ENCODE measurements at places on chromosomes 2 and 18.

DNA sequence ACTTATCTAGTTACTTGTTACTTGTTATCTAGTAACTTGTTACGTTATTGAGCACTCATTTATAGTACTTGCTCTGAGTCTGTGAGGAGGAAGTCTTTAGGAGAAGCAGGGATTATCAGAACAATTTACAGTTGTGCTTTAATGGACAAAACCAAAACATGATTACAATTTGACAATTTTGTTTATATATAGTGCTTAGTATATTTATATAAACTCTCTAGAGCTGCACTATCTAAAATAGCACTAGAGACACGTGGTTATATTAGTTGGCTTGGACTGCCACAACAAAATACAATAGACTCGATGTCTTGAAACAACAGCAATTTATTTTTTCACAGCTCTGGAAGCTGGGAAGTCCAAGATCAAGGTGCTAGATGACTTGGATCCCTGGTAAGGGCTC, 78.4 kb downstream of the BMPR2 start:
- no peak for DNase-seq

DNA sequence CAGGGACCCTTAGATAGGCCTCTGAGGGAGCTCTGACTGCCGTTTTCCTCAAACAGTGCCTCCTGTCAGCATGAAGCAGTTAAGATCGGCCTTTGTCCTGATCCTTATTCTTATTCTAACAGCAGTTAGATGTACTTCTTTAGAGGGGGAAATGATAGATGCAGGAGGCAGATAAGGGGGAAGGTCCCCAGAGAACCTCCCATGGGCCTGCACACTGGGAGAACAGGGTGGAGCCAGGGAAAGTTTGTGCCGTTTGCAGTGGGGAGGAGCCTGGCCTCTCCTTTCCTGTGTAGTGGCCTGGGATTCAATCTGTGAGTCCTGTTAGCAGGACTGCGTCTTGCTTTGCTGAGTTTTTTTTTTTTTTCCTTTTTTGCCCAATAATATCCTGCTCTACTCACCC, 7.9 kb upstream of the INPP4A start:
- no peak for DNase-seq

DNA sequence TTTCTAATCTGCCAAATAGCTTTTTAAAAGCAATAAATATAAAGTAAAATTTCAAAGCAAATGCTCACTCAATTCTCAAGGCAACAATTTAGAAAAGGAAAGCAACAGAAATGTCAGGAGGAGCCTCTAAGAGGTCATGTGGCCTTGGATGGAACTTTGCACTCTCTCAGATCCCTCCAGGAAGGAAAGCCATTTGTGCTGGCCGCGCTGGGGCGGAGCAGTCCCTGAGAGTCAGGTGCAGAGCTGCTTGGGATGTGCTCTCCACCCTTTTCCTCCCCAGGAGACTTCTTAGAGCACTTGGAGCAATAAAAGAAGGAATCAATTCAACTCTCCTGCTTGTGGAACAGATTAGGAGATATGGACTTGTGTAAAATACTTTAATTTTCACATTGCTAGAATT, 379.8 kb upstream of the LINC00305 start:
- DNase-seq = no peak

DNA sequence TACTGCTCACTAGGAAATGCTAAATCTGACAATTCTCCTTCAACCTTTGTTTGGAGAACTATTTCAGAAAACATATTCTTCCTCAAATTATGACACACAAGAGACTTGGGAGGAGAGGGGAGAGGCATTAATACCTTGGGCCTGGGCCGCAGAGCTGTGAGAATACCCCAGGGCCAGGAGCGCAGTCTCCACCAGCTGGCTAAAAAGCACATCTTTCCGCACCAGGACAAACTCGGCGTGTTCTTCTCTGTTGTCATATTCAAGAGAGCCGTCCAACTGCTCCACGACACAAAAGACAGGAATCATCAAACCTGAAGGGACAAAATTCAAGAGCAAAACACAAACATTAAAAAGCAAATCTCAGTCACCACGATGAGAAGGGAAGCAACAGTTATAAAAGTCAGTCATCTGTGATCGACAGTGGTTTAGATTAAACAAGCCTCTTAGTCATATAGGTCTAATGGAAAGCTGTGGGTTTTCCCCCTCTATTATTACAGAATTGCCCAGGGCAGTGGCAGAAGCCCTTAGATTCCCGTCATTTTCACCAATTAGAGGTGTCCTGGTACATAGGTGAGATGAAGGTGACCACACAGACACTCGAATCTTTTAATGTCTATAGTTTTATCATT, 24.4 kb downstream of the SATB2 start:
- peak; percentile 7 for DNase-seq

GRCh38 chr2:33071591-33071990, 124.8 kb downstream of the LTBP1 start:
- DNase-seq = no peak

GRCh38 chr2:237256887-237257286, 157.1 kb downstream of the COL6A3 start:
- DNase-seq = no peak

DNA sequence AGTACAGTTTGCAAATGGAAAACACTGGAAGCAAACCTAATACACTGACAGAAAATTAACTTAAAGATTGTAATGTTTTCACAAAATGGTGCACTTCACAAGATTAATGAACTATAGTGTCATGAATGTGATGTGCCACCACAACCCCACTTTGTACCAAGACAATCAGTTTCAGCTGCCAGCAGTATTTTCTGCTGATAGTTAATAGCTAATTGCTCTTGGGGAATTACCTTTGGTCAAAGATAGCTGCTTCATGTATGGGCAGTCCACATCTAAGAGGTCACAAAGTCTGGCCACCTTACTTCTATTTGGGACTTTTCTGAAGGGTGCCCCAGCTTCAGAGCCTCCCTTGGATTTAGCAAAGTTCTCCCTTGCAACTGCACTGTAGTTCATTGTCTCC, 254.0 kb downstream of the CALCRL start:
- no peak for DNase-seq

- DNase-seq = no peak
These were observed 77.1 kb downstream of the HS1BP3 start for GRCh38 chr2:20573620-20574422.

DNA sequence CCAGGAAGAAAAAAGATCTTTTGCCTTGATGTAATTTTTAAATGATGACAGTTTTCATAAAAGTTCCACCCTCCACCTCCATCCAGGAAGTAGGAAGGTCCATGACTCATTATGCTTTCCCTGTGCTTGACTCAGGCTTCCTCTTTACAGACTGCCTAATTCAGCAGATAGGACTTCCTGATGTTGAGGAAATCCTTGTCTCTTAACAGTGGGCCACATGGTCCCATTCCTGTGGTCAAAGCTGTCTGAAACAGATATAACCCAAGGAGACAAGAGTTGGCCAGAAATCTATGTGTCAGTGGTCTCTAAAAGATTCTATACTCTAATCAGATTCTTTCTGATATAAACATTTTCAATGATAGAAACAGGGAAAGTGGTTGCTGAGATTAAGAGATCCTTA, 119.1 kb downstream of the BAZ2B start:
- DNase-seq = no peak

DNA sequence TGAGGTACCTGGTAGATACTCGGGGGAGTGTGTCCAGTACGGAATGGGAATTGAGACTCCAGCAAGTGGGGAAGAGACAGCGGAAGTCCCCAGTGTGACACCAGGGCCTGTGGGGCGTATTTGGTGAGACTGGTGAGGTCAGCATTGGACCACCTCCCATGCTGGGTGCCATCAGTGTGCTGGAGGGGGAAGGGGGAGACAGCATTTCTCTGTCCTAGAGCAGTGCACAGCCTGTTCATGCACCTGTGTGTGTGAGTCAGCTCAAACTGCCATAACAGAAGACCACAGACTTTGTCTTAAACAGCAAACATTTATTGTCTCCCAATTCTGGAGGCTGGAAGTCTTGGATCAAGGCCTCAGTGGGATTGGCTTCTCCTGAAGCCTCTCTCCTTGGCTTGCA, 301.8 kb downstream of the GBX2 start:
- no peak for DNase-seq

GRCh38 chr2:236010920-236011685, 157.1 kb downstream of the GBX2 start:
- no peak for DNase-seq

DNA sequence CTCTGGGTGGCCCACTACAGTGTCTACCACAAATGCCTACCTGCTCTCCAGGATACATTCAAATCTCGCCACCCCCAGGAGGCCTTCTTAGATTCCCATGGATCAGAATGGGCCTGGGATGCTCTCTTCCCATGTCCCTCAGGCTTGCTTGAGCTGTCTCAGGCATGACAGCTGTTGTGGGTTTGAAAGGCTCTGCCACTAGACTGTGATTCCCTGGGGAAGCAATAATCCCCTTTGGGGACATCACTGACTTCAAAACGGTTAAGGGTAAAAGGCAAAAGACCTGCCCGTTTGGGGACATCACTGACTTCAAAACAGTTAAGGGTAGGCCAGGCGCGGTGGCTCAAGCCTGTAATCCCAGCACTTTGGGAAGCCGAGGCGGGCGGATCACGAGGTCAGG, 35.8 kb upstream of the ZNF516 start:
- DNase-seq = no peak

DNA sequence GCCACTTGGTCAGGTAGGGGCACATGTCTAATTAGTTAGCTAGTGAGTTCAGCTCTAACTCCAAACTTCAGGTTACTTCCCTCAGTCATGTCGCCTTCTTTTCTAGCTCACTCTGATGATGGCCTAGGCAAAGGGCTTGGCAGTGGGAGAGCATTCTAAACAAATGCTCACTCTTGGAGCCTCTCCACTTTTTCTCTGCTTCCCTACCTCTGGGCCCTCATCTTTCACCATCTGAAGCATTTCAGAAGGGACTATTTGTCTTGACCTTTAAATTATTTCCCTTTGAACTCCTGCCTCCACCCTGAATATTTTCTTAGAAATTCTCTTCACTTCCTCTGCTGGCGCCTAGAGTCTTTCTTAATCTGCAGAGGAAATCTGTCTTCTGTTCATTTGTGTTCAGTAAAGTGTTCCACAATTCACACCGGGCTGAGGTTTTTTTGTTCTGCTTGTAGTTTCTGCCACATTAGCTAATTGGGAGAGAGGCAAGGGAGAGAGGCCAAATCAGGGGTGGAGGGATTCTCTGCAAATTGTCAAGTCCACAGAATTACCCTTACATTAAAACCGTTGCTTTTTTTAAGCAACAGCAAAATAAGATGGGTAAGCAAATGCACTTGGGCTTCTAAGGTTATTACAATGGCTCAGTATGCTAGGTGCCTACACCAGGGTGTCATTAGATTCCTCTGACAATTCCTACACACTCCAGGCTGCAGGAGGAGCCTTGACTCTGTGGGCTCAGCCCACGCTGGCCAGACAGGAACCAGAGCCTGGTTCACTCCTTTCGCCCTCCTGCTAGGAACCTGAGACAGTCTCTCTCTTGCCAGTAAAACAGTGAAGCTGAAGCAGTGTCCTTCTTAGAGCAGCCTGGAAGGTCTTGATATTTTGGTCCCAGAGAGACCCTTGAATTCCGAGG, 5.5 kb downstream of the MSGN1 start:
- no peak for DNase-seq

- no peak for DNase-seq
These were observed 217.4 kb upstream of the GCFC2 start for GRCh38 chr2:75928093-75928492.

GRCh38 chr2:46286715-46287114, 10.5 kb upstream of the EPAS1 start:
- peak; percentile 69 for DNase-seq

DNA sequence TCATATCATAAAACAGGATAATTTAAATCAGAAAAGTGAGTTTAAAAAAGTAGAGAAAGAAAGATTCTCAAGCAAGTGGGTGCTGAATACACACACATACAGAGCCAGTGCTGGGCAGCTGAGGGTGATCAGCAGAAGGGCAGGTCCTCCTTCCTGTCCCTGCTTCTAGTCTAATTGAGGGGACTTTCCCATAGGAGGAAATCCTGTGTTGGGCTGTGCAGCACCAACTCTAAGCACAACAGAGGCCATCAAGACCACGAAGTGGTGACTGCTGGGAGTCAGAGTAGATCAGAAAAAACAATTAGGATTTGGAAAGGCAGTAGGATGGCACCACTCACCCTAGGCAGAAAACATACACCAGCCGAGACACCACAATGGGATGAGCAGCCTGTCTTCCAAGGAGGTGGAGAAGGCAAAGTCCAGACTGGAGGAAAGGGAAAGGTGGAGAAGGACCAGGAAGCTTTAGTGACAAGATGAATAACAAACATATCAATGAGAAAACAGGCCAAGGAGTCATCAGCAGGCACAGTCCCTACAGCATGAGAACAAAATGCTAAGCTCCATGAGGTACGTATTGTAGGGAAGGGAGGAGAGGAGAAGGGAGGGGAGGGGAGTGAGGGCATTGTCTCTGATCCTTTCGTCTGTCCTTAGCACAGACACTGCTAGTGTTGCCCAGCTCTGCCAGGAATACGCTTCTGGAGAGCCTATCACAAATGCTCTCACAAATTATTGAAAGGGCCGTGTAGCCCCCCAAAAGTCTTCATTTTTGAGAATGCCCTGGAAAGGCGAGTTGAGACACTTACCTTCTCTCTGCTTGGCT, 16.7 kb upstream of the MSGN1 start:
- no peak for DNase-seq

DNA sequence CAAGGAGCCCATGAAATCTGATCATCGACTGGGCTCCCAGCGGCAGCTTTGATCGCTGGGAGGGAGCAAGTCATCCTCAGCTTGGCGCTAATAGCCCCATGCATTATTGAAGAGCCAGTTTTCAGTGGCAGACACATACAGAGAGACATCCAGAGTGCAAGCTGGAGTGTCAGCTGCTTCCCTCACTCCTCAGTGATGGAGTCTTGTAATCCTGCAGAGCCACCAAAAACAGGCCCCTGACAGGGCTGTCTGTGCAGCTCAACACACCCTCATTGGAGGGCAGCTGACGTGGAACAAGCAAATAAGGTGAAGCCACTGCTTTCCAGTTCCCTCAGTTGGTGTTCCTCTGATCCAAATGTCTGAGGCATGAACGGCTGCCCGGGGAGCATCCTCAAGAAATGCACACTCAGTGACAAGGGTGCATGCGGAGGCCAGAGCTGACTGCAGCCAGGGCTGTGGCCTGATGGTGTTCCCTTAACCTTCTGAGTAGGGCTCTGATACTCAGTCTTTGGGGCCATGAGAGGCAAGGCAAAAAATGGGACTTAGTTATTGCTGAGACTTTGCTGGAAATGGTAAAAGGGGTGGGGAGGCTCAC, 97.4 kb downstream of the RHOB start:
- DNase-seq = no peak

GRCh38 chr2:76763276-76763675, 758.9 kb downstream of the LRRTM4 start:
- no peak for DNase-seq

GRCh38 chr2:239834143-239834542, 191.0 kb downstream of the NDUFA10 start:
- DNase-seq = no peak

DNA sequence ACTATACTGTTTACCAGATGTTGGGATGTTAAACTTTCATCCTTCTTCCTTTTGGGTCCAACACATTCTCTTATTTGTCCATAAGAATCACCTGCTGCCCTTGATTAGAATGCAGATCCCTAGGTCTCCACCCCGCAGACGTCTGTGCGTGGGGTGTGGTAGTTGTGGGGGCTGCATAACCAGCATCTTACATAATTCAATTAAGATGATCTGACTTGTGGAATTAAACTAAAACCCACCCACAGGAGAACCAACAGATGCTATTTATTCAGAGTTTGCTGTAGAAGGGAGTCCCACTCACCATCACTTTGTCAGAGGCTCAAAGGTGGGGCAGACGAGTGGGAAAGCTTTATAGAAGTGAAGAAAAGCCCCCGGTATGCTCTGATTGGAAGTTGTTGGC, 1.6 kb upstream of the KLHL23 start:
- no peak for DNase-seq

GRCh38 chr2:71453404-71454220, at the start of gene DYSF:
Gene DYSF (plus strand): TSS chr2:71453561.
- DNase-seq = peak; percentile 63
